ENCODE measurements at places on chromosomes 6 and 20.

DNA sequence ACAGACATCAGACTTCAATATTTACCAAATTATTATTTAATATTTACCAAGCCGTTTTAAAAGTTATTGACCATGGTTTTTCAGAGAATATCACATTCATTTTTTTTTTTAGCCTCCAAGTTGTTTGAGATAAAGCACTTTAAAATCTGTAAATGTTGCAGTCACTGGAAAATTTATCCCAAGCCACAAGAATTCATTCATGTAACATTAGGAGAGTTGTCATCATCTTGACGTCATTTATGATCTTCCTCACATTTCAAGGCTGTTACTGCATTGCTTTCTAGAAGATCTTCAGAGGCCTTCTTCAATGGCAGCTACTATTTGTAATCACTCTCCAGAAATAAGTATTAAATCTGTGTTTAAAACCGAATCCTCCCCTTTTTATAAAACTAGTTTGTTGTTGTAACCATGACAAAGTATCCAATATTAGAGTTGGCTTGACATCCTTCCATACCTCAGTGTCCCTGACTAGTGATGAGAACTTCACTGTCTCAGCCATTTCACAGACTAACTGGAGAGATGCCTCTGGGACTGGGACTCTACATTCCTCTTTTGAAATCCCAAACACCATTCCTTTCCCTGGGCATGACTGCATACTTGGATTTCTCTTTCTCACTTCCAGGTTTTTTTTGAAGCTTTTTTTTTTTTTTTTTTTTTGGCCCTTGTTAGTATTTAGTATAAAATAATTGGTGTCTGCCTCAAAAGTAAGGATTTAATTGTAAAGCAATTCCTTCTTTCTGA is 100.1 kb downstream of the ZFAND3 start:
- DNase-seq, result no peak

DNA sequence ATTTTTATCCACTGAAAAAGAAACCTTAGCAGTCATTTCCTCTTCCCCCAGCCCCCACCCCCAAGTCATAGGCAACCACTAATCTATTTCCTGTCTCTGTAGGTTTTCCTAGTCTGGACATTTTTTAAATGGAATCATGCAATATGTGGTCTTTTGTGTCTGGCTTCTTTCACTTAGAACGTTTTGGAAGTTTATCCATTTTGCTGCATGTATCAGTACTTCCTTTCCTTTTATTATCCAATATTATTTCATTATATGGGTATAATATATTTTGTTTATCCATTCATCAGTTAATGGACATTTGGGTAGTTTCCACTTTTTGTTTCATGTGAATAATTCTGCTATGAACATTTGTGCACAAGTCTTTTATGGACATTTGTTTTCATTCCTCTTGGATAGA is 99.3 kb upstream of the BMP5 start:
- no peak for DNase-seq

- peak; percentile 59 for DNase-seq
Observed at GRCh38 chr20:35992713-35993335, 24.4 kb downstream of the CNBD2 start.

- no peak for DNase-seq
Observed at GRCh38 chr6:80234908-80235307, 128.4 kb downstream of the BCKDHB start.

- peak; percentile 67 for DNase-seq
Observed at GRCh38 chr6:89475634-89476033, 42.7 kb downstream of the ANKRD6 start.

DNA sequence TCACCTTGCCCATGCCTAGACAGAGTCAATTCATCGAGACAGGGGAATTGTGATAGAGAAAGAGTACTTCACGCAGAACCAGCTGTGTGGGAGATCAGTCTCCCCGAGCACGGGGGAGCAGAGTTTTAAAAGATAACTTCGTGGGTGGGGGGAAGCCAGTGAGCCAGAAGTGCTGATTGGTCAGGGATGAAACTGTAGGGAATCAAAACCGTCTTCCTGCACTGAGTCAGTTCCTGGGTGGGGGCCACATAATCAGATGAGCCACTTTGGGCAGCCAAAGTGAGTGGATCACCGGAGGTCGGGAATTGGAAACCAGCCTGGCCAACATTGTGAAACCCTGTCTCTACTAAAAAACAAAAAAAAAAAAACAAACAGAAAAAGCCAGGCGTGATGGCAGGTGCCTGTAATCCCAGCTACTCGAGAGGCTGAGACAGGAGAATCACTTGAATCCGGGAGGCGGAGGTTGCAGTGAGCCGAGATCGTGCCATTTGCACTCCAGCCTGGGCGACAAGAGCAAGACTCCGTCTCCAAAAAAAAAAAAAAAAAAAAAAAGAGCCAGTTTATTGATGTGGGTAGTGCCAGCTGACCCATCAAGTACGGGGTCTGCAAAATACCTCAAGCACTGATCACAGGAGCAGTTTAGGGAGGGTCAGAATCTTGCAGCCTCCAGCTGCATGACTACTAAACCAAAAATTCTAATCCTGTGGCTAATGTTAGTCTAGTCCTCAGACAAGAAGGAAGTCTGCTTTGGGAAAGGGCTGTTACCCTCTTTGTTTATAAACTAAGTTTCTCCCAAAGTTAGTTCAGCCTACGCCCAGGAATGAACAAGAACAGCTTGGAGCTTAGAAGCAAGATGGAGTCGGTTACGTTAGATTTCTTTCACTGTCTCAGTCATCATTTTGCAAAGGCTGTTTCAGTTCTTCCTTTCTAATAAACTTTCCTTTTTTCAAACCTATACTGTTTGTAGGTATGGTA is 3.9 kb upstream of the TRIM39 start:
- no peak for DNase-seq

Data from activated CD4-positive, alpha-beta T cell treated with anti-CD3 and anti-CD28 coated beads, Interleukin-2, amount 10 ng/mL, durations not matched to agents 7 days and 5 days (primary cell).